ENCODE measurements at places on chromosomes 4 and X.
A peak's percentile ranks its signal among the peaks of the same experiment; 100 is the strongest.

- no peak for DNase-seq
These were observed 1504.5 kb upstream of the PCDH10 start for GRCh38 chr4:131644619-131645018.

- no peak for DNase-seq
These were observed 79.0 kb downstream of the JAKMIP1 start for GRCh38 chr4:6121276-6121850.

- DNase-seq, result peak; percentile 83
These were observed 123.4 kb downstream of the SPCS3 start for GRCh38 chr4:176443117-176443516.

DNA sequence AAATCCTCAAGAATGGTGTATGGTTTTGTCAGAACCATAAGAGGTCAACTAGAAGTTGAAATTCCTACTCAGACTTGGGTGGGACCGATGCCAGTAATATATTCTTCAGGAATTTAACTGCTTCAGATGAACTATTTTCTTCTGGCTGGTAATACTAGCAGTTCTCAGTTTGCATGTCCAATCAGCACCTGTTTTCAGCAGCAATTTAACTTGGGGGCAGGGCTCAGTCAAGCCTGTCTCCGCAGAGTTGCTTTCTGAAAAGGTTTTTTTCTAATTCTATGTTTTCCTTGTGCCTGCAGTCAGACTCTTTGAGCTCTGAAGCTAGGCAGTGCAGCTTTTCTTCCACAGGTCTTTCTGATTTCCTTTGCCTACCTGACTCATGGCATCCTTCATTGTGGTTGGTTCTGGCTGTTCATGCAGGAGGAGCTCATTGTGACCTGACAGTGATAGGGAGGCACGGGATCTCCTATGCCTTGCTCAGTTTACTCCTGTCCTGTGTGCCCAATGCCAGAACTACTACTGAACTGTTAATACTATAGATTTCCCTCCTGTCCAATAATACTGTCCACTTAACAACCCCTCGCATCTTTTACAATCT is 17.3 kb upstream of the FMR1 start:
- DNase-seq, result no peak

DNA sequence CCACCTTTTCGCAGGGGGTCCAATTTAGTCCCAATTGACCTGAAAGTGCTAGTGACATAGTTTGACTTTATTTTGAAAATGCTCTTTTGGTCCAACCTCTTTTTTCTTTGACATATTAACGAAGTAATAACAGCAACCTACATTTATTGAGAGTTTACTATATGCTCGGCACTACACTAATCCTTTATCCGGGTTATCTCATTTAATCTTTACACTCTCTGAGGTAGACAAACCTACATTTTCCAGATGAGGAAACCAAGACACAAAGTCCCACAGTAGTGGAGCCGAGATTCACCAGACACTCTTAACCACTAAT is 307 bp upstream of the ATRX start:
- DNase-seq, result no peak

- no peak for DNase-seq
These were observed 15.6 kb downstream of the XPNPEP2 start for GRCh38 chrX:129754056-129755024.

- DNase-seq, result no peak
These were observed 415.4 kb downstream of the SPRY1 start for GRCh38 chr4:123812066-123812390.

GRCh38 chr4:2646396-2647149 is 109.6 kb downstream of the TNIP2 start:
- DNase-seq, result no peak

GRCh38 chrX:149010013-149010852 is 494.9 kb downstream of the IDS start:
- no peak for DNase-seq

- no peak for DNase-seq
These were observed 12.4 kb downstream of the YIPF6 start for GRCh38 chrX:68511255-68511654.

All from BJ (cell line).